Right lung (tissue), 10 donors: ENCODE measurements at places on chromosomes 6 and 20. TPM values are rescaled to one million over a fixed set of nuclear protein-coding genes. Genes with fewer than 3 reads are reported as not detected.

TMC2 gene
- polyA plus RNA-seq: 0.09 TPM

CDH26 gene
- 2.2 TPM for polyA plus RNA-seq

PSMB9 gene
- polyA plus RNA-seq: 15.6 TPM

LY86 gene
- 2.1 TPM for polyA plus RNA-seq
